ENCODE measurements at places on chromosomes 16 and 17. TPM values are rescaled to one million over a fixed set of nuclear protein-coding genes. Genes with fewer than 3 reads are reported as not detected.

Gene SRP68
- total RNA-seq, result 142 TPM

Gene HS3ST6
- total RNA-seq, result not detected

Gene SLC38A10
- total RNA-seq, result 60.7 TPM

Gene KRTAP3-2
- not detected for total RNA-seq

Gene HOXB6
- total RNA-seq, result 0.21 TPM

Gene ZMYND15
- 0.24 TPM for total RNA-seq

Gene BLTP2
- total RNA-seq, result 127 TPM

Gene HOXB7
- 0.36 TPM for total RNA-seq

Gene YPEL2
- 7.6 TPM for total RNA-seq

Gene ALOXE3
- total RNA-seq, result 0.12 TPM

Gene TLCD3B
- 5.0 TPM for total RNA-seq

Gene ZPBP2
- 0.61 TPM for total RNA-seq

Gene METRNL
- 62.8 TPM for total RNA-seq

Gene NAE1
- total RNA-seq, result 126 TPM

Gene CEMP1
- total RNA-seq, result not detected

Gene PLA2G10
- total RNA-seq, result not detected

Gene CACNG1
- not detected for total RNA-seq

Gene RNU2-1
- total RNA-seq, result 5,509 TPM

Gene MT1A
- total RNA-seq, result not detected

Gene CLEC3A
- not detected for total RNA-seq

Gene LITAFD
- not detected for total RNA-seq

Gene C17orf78
- not detected for total RNA-seq

Gene GJD3
- not detected for total RNA-seq

Gene TPSG1
- total RNA-seq, result not detected

Gene HP
- total RNA-seq, result not detected

Gene CLEC19A
- not detected for total RNA-seq

Gene PIMREG
- total RNA-seq, result 16.7 TPM

Gene MAF
- 360 TPM for total RNA-seq

Gene BCL7C
- total RNA-seq, result 25.7 TPM

Gene GH1
- 0.43 TPM for total RNA-seq

Gene KIF18B
- total RNA-seq, result 42.9 TPM

Gene ASGR2
- total RNA-seq, result not detected

Gene CCL8
- total RNA-seq, result not detected

Gene SYCE1L
- total RNA-seq, result 5.0 TPM

Measured in activated CD4-positive, alpha-beta memory T cell treated with anti-CD3 and anti-CD28 coated beads for 36 hours (primary cell).